Inflammatory macrophage (primary cell): ENCODE measurements at places on chromosomes 3 and 15.

DNA sequence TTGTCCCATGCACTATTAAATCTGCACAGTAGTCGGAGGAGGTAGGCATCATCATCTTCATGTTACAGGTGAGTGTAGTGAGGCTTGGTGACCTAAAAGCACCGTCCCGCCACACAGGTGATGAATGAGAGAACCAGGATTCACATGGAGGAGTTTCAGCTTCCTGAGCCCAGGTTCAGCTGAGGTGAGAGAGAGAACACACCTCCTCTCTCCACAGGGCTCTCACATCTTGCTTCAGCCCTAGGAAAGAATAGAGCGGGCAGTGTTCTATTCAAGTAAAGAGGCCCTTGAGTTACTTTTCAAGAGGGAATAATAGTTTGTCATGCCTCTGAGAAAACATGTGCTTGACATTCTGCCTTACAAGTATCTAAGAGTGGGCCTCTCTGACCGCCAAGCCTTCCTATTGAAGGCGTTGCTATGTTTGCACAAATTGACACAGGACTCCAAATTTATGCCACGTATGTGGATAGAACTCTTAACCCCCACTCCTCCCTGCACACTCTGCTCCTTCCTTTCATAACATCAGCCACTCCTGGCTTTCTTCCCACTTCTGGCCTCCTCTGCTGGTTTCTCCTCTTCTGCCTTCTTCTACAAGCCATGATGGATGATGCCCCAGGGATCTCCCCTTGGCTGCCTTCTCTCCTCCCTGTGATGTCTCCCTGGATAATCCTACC lies 138.3 kb upstream of the ABHD17C start:
- DNase-seq, result no peak

DNA sequence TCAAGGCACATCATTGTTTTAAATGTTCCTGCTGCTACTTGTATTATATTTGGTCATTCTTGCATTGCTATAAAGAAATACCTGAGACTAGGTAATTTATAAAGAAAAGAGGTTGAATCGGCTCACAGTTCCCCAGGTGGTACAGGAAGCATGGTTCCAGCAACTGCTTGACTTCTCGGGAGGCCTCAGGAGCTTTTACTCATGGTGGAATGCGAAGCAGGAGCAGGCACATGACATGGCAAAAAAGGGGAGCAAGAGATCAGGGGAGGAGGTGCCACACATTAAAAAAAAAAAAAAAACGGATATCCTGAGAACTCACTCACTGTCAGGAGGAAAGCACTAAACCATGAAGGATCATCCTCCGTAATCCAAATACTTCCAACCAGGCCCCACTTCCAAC lies 286.9 kb upstream of the PLSCR5 start:
- DNase-seq, result no peak

GRCh38 chr15:90873998-90874605 lies 5.7 kb downstream of the FURIN start:
- no peak for DNase-seq

- peak; percentile 88 for DNase-seq
Measured at GRCh38 chr15:51647128-51647562, 24.6 kb upstream of the DMXL2 start.

- no peak for DNase-seq
Measured at GRCh38 chr3:18357747-18358146, 67.4 kb downstream of the SATB1 start.

GRCh38 chr3:138946663-138947494 lies at the start of the genes FOXL2 and FOXL2NB:
Gene FOXL2 (minus strand): TSS chr3:138947137. CDS start chr3:138946722, 415 bp downstream.
Gene FOXL2NB (plus strand): TSS chr3:138947217. CDS start chr3:138947365, 148 bp downstream.
- peak; percentile 25 for DNase-seq

DNA sequence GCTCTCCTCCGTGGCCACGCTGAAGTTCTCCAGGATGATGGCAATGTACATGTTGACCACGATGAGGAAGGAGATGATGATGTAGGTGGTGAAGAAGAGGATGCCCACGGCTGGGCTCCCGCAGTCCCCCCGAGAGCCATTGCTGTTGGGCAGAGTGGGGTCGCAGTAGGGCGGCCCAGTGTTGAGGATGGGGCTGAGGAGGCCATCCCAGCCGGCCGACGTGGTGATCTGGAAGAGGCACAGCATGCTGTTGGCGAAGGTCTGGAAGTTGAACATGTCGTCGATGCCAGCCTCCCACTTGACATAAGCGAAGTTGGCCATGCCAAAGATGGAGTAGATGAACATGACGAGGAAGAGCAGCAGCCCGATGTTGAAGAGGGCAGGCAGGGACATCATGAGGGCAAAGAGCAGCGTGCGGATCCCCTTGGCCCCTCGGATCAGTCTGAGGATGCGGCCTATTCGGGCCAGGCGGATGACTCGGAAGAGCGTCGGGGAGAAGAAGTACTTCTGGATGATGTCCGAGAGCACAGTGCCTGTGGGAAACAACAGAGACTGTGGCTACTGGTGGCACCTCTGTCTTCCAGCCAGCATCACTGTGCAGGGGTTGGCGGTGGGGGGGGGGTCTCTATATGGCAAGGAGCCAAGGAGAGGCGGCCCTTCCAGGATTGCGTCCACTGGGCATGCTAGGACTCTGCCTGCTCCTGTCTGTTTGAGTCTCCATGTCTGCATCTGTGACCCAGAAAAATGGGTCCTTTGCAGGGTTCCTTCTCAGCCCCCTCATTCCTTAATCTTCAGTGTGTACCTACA lies 55.1 kb downstream of the EXOG start:
- DNase-seq, result no peak

DNA sequence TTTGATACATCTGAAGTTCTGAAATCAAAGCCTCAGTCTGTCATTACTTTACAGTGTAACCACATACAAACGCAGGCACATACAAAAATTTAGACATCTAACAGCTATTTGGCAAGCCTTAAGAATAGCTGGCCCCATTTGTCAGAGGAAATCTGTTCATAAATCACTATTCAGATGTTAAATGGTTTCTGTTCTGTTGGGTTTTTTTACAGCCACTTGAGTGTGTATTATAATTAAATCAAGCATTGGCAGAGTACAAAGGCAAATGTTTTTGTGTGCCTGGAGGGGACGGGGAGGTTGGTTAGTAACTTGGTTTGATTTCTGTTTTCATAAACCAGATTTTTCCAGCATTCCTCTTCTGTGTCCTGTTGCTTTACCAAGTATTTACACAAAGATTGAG lies 24.1 kb downstream of the PIGB start:
- no peak for DNase-seq

- DNase-seq, result no peak
Measured at GRCh38 chr3:63779227-63779626, 39.9 kb upstream of the C3orf49 start.

DNA sequence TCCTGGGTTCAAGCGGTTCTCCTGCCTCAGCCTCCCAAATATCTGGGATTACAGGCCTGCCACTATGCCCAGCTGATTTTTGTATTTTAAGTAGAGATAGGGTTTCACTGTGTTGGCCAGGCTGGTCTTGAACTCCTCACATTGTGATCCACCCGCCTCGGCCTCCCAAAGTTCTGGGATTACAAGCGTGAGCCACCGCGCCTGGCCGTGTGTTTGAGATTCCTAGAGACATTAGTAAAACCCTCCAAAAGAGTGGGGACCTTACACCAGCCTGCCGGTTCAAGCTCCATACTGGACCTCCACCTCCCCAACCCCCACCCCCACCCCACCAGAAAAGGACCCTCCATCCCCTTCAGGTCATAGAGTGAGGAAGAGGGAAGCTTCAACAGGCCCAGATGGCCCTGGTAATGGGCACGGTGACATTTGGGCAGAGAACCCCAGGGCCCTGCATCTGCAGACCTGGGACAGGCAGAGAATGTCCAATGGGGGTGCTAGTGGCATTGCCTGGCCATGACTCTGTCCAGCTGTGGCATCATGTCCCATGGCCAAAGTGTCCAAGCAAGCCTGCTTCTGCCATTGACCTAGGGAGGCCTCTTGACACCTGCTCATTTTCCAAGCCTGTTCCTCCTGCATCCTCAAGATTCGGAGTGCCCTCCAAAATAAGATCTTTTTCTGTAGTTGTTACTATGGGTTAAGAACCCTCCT lies 108.9 kb upstream of the KLF13 start:
- no peak for DNase-seq

GRCh38 chr15:45677797-45678196 lies 43.0 kb downstream of the SQOR start:
- no peak for DNase-seq

- DNase-seq, result no peak
Measured at GRCh38 chr3:169615833-169616232, 47.7 kb downstream of the MECOM start.
